ENCODE measurements at places on chromosomes 6 and 20.
A peak's percentile ranks its signal among the peaks of the same experiment; 100 is the strongest.

GRCh38 chr6:71289039-71289801 lies 609 bp downstream of the OGFRL1 start:
- peak; percentile 37 for DNase-seq

DNA sequence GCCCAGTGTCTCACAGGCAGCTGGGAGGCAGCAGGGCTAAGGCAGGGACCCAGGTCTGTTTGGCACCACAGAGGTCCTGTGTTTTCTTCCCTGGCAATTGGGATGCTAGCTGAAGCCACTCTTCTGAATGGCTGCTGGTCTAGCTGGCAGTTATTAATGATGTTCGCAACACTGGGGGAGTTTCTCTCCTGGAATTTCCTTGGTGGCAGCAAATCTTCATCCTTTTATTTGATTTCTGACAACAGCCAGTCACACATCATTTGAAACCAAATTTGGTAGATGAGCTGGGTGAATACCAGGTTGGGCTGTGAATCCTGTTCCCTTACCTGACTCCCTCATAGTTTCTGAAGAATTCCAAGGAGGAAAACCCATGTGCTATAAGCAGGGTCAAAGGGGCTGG lies 40.8 kb upstream of the SLC4A11 start:
- no peak for DNase-seq

GRCh38 chr6:11460001-11460668 lies 77.4 kb upstream of the TMEM170B start:
- DNase-seq: peak; percentile 2

DNA sequence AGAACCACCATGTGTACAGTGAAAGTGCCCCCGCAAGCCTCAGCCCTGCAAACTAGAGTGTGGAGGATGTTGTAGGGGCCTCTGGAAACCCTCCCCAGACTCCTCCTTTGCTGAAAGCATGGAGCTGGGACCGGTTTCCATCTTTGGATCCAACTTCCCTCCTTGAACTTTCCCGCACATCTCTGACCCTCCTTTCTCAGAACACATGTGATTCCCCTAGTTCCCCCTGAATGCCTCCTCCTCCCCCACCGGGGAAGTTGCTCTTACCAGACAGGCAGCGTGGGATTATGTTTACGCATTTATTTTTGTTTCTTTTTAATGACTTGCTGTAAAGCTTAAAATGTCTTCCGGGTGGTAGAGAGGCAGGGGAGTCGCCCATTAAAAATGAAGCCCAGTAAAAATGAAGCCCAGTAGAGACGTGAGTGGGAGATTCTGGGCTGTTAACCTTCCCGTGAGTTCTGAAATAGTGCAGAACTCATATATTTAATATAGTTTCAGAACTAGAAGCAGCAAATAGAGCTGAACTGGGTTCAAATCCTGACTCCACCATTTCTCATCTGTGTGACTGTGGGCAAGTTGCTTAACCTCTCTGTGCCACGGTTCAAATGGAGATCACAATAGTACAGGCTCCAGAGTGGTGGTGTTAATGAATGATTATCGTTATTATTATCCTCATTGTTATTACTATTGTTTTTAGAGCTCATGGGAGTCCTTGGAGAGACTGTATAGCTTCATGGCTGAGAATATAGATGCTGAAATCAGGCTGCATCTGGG lies 8.0 kb upstream of the PTPN1 start:
- no peak for DNase-seq

- no peak for DNase-seq
These were observed 224.9 kb upstream of the SMLR1 start for GRCh38 chr6:130602151-130602770.

DNA sequence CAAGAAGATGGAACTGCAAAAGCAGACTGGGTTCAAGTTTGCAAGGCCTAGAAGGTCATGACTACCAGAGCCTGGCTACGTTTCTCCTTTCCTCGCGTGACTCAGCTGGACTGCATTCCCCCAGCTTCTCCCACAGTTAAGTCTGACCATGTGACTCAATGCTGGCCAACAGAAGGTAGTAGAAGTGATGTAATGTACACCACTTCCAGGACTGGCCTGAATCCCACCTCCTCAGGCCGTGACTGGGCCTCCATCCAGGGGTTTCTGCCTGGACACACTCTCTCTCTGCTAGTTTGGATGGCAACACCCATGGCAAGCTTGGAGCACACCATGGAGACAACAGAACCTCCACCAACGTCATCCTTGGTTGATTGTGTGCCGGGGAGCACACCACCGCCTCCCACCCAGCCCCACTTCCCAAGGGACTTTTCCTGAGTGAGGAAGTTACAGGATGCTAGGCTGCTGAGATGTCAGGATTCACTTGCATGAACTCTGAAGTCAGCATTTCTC lies 112.0 kb upstream of the CDYL start:
- no peak for DNase-seq

DNA sequence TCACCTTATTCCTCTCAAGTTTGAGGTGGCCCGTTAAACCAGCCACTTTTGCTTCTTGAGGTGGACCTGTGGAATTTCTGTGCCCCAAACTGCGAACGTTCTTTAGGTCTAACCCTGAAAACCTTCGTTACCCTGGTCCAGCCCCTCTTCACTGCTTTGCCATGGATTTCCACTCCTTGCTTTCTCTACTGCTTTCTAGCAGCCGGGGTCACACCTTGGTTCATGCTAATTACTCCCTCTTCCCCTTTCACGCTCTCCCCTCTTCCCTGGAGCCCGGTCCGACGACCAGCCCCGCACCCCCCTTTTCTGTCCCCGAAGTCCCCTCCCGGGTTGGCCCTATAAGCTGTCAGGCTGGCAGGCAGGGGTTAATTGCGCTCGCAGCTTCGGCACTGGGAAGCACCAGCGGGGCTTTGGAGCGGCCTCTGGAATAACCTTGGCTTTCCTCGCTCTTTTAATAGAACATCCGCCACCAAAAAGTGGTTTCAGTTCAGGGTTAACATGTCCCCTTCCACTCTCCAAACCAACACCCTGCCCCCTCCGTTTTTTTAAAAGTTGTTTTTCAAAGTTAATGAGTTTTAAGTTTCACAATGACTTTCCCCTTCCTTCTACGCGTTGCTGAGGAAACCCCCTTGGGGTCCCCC lies 1.4 kb upstream of the HIVEP1 start:
- peak; percentile 38 for DNase-seq

DNA sequence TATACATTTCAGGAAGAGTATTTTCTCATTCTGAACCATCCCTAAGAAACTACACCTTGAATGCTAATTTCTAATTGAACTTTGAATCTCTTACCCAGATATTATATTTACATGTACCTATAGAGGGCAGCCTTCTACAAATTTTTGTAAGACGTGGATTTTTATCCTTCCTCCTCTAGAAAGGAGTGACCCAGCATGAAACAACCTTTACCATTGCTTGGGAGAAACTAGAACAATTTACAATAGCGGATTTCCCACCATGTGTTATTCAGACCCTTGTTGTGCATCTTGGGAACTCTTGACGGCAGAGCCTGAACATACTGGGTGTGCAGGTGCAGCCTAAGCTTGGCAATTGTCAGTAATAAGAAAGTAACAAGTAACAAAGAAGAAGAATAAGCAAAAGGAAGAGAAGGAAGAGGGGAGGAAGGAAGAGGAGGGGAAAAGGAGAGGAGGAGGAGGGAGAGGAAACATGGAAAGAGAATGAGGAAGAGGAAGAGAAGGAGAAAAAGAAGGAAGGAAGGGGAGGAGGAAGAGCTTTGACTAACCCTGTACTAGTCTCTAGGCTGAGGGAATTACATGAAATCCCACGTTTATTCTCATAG lies 10.8 kb upstream of the TAAR1 start:
- DNase-seq: no peak

DNA sequence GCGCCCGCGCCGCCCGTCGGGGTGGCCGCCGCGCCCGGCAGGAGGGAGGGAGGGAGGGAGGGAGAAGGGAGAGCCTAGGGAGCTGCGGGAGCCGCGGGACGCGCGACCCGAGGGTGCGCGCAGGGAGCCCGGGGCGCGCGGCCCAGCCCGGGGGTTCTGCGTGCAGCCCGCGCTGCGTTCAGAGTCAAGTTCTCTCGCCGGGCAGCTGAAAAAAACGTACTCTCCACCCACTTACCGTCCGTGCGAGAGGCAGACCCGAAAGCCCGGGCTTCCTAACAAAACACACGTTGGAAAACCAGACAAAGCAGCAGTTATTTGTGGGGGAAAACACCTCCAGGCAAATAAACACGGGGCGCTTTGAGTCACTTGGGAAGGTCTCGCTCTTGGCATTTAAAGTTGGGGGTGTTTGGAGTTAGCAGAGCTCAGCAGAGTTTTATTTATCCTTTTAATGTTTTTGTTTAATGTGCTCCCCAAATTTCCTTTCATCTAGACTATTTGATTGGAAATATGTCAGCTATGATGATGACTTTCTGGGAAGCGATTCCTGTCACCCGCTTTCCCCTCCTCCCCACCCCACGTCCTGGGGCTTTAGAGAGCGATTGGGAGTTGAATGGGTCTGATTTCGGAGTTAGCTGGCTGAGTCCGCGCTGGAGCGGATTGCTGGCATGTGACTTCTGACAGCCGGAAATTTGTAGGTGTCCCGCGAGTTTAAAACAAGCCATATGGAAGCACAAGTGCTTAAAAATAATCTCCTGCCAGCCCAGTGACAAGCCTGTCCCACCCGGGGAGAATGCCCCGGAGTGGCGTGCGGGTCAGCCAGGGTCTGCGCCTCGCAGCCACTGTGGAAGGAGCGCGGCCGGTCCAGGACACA lies 1.1 kb downstream of the ESR1 start:
- no peak for DNase-seq

DNA sequence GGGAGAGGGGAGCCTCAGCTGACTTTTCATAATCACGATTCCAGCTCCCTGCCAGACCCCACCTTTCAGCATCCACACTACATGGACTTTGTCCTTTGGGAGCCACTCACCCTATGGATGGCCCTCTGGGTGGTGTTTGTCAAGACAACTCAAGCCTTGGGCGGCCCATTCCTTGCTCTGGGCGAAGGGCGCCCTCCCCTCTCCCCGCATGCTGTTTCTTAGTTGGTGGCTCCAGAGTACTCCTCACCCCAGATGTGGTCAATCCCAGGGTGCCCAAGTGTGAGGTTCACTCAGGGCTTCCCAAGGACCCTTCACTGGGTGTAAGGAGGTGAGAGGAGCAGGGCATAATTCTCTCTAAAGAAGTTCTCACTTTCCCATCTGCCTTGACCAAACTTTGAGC lies 710.0 kb downstream of the QKI start:
- DNase-seq: no peak

Data from Calu3 (cell line).